ENCODE measurements at places on chromosomes 1 and 21.

DNA sequence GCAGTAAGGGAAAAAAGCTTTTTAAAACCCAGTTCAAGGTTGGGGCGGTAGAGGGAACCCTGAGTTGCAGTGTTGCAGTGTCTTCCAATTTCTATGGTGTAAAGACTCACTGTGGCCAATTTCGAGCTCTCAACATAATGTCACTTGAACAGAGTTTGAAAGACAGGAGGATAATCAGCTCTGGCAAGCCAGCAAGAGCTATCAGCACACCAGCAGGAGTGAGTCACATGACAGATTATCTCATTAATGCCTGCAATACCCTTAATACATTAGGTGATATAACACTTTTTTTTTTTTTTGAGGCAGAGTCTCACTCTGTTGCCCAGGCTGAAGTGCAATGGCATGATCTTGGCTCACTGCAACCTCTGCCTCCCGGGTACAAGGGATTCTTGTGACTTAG, 22.8 kb downstream of the SLC9C2 start:
- no peak for DNase-seq

- DNase-seq, result no peak
These were observed 75.5 kb downstream of the VCAM1 start for GRCh38 chr1:100794748-100795645.

GRCh38 chr1:82946096-82946605, 1052.8 kb downstream of the TTLL7 start:
- no peak for DNase-seq

DNA sequence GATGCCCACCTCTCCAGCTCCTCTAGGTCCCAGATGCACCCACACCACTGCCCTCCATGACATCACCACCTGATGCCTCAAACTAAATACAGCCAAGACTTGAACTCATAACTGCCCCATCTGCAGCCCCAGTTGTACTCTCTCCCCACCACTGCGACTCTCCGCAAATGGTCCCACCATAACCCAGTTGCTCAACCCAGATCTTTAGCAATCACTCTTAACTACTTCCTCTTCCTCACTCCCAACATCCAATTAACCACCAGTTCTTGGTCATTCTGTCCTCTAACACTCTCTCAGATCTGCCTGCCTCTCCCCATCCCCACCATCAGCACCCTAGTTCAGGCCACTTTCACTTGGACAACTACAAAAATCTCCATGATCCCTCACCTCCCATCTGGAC, 36.8 kb upstream of the PLA2G2C start:
- no peak for DNase-seq

DNA sequence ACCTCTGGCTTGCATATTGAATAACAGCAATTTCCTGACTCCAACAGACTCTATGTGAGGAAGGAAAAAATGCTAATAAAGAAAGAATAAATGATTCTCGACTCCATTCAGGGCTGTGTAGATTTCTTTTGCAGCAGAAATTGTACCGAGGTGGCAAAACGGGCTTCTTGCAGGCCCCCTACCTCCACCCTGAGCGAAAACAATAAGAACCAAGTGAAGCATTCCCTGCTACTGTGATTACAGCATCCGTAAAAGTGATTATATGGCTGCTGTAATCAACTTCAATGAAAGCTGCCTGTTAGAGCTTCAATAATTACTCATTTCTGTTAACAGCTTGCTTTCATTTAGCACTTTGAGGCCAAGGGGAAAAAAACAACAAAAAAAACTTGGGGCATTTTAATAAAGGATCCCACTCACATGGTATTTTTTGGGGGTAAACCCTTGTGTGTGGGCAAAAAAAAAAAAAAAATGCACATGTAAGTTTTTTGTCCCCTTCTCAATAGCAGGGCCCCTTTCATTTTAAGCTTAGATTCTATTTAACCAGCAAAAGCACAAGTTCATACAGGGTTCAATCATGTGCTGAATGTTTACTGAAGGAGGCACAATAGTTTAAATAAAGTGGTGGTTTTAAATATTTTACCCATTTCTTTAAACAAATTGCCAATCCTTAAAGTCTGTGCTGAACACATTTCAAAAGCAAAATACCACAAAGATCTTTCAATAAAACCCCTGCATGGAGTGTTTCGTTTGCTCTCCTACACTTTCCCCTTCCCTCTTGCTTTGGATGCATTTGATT, 271.6 kb downstream of the LMO4 start:
- no peak for DNase-seq

- DNase-seq, result no peak
These were observed 24.1 kb upstream of the ARHGEF11 start for GRCh38 chr1:157069601-157070000.

DNA sequence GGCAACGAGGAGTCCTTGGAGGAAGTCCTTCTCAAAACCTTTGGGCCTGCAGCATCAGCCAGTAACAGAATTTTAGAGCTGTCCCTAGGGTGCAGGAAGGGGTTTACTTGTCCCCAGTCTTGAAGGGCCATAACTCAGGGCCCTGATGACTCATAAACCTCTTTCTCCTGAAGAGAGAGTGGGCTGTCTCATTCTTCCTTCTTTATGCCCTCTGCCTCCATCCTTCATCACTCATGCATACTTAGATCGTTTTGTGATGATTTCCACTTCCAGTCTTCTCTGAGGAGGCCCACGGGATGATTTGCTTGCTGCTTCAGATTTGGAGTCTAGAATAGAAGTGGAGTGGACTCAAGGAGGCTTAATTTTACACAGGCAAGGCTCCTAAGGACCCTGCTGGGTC, 60.2 kb downstream of the NDUFS5 start:
- DNase-seq, result no peak

DNA sequence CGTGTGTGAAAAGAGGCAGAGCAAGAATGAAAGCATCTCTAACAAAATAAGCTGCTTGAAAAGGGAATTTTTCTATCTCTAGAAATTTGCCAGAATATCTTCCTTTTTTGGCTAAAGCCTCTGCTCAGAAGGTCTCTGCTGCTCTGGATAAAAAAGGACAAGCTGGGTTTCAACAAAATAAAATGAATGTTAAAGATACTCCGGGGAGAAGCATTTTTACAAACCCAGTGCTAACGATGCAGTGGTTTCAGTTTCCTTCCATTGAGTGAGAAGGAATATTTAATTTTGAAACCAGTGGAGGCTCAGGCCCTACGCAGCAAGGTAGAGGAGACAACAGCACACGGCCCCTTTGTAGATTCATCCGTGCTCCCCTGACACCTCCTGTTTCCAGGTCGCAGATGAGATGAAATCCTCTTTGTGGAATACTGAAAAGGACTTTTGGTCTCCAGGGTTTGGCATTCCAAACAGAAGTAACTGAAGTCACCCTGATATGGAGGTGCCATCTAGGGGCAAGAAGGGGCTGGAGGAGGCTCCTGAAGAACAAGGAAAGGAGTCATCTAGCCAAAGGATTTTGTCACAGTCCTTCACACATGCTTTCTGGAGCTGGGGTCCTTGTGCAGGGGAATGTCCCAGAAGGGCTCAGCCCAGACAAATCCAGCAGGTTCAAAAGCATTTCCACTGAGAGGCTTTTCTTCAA, 65.7 kb upstream of the SYT6 start:
- DNase-seq, result no peak
